ENCODE measurements at places on chromosomes 7 and 10. TPM values are rescaled to one million over a fixed set of nuclear protein-coding genes. Genes with fewer than 3 reads are reported as not detected.
A peak's percentile ranks its signal among the peaks of the same experiment; 100 is the strongest.

MBL2 gene
- total RNA-seq = not detected

SH2D4B gene
- under 0.01 TPM for total RNA-seq

DNA sequence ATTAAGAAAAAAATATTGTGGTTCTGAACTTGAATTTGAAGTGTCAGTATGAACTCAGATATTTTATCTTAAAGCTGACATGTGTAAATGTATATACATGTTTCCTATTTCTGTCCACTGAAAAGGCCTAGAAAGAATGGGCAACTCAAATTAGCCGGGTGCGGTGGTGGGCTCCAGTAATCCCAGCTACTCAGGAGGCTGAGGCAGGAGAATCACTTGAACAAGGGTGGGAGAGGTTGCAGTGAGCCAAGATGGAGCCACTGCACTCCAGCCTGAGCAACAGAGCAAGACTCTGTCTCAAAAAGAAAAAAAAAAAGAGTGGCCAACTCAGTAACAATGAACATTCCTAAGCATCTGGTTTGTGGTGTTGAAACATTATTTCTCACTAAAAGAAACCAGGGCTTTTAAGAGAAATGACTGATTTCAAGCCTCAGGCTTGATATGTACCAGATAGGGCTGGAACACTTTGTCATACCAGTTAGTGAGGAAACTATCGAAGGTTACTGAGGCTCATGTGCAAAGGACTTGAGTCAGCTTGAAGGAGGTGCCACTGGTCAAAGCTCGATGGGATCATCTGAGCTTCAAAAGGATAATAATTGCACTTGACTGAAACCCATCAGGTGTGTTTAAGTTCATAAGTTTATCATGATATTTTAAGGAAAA is 40.5 kb downstream of the AOAH start:
- DNase-seq = peak; percentile 98

DNA sequence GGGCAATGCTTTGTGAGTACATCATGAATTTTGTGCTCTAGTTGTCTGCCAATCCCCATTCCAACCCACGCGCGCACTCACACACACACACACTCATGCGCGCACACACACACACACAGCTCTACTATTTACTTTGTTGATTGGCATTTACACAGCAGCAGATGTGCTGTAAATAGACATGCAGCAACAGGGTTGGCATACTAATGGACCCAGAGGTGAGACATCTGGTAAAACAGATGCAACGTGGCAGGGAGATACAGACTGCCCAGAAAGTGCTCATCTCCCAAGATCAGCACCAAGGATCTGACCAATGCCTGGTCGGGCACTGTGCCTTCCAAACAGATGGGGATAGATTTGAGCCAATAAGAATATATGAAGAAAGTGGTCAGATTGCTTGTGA is 873.0 kb downstream of the SORCS3 start:
- DNase-seq = no peak

DNA sequence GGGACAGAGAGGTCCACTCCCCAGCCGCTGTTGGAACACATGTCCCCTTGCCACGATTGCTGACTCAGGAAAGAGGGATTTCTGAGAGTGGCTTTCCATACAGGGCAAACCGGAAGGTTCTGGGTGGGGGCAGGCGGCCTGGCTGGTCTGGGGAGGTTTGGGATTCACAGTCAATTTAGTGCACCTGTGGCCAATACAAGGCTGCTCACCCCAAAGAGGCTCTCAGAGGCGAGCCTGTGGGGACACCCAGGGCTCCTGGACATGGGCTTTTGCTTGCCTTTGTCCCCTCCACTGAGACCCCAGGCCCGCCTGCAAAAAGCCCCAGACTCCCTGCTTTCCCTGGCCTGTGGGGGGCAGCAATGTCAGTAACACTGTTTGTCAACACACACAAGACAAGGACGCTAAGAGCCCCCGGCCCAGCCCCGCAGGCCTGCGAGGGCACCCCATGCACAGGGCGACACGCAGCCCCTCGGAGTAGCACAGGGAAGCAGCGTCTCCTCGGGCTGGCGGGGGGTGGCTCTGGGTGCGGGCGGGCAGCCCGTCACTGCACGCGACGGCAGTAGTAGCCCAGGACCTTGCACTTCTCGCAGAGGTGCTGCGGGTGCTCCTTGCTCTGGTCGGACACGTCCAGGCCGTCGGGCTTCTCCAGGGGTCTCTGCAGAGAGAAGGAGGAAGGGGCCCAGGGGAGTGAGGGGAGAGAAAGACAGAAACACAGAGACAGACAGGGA is 38.7 kb downstream of the PPIF start:
- DNase-seq = no peak

DNA sequence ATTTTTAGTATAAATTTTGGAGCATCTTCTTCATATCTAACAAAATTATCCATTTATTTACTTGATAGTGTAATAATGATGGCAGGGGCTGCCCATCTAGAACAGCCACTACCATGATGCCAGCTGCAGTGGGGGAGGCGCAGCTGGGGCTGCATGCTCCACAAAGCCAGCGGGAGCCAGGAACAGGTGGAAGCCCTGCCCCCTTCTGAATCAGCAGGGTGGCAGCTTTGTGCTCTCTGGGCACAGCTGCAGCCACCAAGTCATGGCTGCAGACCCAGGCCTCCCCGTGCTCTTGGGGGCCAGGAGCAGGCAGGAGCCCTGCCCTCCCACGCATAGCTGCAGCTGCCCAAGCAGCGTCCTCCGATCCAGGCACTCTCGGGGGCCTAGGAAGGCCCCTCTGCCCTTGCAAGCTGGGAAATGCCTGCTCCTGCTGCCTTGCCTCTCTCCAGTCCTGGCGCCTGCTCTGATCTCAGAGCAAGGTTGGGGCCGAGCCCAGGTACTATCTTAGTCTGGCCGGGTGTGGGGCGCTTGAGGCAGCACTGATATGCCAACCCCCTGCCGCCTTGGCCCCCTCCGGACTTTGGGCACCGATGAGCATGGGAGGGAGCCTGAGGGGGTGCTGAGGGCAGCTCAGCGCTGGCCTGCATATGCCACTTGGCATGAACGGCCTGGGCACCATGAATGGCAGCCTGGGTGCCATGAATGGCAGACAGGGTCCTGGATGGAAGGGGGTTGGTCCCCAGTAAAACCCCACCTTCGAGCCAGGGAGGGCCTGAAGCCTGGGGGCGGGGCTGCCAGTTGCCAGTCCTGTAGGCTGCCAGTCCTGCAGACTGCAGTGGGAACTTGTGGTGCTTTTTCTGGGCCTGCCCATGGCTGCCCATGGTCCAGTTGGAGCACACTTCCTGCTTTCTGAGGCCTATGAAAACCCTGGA is 1110.8 kb upstream of the POT1 start:
- no peak for DNase-seq

DNA sequence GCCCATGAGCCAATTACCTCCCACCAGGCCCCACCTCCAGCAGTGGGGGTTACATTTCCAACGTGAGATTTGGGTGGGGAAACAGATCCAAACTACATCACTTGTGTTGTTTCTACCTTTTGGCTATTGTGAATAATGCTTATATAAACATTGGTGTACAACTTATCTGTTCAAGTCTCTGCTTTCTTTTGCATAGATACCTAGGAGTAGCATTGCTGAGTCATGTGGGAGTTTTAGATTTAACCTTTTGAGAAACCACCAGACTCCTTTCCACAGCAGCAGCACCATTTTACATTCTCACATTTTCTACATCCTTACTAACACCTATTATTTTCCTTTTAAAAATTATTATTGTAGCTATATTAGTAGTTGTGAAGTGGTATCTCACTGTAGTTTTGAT is 14.4 kb upstream of the FRA10AC1 start:
- peak; percentile 51 for DNase-seq

GRCh38 chr7:95527033-95527775 is 41.5 kb downstream of the ASB4 start:
- DNase-seq = peak; percentile 20

- DNase-seq = no peak
Observed at GRCh38 chr7:98724591-98724990, 107.5 kb downstream of the NPTX2 start.

TMEM178B gene
- 0.17 TPM for total RNA-seq

DNA sequence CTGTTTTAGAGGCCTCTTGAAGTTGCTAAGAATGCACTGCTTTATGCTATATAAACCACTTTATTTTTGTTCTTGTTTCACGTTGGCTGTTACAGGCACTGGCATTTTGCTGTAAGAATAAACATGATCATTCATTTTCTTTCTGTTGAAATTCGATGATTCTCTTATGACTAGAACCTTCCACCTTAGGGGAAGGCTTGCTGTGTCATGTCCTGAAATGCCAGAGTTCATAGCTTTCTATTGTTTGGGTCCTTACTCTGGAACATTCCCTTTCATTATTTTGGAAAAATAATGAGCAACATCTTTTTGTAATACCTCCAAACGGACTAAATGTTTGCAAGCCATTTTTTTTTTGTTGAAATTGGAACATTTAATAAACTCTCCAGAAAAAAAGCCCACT is 495.1 kb upstream of the POT1 start:
- DNase-seq = peak; percentile 76

DNA sequence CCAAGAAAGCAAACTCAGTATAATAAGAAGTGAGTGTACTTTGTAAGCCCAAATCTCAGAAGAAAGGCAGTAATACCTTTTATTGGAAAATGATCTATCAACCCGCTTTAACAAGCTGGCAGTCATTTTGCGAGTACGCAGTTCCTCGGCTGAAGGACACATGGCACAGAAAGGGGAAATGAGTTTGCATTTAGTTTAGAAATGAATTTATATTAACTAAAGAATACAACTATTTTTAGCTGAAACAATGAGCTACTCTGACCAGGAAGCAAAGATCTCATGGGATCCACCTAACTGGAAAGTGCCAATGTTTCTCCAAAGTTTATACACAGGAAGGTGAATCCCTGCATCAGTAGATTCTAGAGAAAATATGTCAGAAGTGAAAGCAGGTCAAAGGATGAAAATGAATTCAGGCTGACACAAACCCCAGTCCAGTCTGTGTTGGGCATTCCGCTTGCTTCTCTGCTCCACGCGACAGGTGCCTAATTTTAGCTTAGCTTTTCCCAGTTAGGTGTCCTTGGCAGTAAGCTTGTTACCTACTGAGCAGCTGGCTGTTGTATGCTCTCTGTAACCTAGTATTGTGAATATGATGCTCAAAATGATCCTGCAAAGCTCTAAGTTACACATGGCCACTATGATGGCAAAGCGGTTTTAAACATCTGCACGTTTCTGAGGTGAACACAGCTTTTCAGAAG is 112.8 kb downstream of the LARP4B start:
- no peak for DNase-seq

IFIT1B gene
- not detected for total RNA-seq

TMEM270 gene
- not detected for total RNA-seq

DNA sequence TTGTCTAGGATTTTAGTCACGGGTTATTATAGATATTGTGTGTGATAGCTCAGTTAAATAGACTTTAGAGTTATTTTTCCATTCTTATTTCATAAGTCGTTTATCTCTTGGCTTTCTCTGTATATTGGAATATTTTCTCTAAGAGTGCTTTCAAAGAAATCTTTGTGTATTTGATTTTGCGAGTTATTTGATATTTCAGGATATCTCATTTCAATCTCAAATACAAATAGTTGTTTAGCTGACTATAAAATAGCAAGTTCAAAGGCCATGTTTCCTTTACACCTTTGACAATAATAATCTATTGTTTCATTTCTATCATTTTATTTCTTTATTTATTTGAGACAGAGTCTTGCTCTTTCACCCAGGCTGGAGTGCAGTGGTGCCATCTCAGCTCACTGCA is 55.9 kb downstream of the STK31 start:
- no peak for DNase-seq

AGAP5 gene
- 8.5 TPM for total RNA-seq

FFAR4 gene
- total RNA-seq = not detected

- DNase-seq = no peak
Observed at GRCh38 chr7:89605362-89605761, 548.9 kb upstream of the STEAP1 start.

IMPDH1 gene
- total RNA-seq = 50.5 TPM

DNA sequence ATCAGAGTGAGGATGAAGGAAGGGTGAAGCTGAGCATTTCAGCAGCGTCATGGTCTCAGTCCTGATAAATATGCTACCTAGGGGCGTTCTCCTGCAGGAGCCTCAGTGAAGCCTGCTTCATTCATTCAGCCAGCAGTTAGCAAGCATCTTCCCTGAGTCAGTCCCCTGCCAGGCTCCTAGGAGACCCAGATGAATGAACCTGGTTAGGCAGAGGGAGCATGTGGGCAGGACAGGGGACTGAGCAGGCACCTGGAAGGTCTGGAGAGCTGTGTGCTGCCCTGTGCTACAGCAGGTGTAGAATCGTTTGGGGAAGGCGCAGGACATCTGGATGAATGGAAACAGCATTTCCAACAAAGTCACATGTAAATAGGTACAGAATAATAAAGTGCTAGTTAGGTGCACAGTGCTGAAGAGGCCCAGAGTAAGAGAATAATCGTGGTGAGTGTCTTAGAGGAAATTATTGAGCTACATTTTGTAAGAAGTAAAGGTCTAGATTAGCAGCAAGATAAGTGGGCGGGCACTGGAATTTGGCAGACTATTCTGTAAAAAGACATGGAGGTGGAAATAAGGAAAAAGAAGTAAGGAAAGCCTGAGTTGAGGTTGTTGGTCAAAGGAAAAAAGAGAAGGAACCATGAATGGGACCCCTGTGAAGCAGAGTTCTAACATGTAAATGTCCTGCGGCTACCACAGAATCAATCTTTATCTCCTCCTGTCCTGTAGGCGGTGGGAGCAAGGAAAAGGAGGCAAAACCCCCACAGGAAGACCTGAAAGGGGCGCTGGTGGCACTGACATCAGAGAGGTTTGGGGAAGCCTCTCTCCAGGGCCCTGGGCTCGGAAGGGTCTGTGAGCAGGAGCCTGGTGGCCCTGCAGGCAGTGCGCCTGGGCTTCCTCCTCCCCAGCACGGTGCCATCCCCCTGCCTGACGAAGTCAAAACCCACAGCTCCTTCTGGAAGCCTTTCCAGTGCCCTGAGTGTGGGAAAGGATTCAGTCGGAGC is 12.0 kb downstream of the ZSCAN25 start:
- DNase-seq = no peak

DNA sequence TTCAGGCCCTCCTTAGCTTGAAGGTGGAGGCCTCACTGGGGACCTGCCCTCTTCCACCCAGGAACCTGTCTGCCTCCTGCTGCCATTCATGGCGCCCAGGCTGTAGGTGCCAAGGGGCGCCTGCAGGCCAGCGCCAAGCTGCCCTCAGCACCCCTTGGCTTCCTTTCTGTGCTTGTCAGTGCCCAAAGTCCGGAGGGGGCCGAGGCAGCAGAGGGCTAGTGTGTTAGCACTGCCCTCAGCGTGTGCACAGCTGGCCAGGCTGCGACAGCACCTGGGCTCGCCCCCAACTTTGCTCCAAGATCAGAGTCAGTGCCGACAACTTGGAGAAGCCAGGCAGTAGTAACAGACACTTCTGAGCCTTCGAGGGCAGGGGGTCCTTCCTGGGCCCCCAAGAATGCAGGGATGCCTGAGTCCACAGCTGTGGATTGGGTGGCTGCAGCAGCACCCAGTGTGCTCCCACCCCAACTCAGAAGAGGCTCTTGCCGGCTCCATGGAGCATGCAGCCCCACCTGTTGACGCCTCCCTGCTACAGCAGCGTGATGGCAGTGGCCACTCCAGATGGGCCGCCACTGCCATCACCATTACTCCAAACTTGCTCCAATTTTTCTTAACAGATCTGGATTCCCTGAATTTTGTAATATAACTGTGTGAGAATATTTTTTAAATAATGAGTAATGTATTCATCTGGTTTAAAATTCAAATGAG is 41.7 kb downstream of the CACUL1 start:
- DNase-seq = no peak

FOXI2 gene
- total RNA-seq = not detected

All from mammary epithelial cell (primary cell).